ENCODE measurements at places on chromosomes 2 and 18.

DNA sequence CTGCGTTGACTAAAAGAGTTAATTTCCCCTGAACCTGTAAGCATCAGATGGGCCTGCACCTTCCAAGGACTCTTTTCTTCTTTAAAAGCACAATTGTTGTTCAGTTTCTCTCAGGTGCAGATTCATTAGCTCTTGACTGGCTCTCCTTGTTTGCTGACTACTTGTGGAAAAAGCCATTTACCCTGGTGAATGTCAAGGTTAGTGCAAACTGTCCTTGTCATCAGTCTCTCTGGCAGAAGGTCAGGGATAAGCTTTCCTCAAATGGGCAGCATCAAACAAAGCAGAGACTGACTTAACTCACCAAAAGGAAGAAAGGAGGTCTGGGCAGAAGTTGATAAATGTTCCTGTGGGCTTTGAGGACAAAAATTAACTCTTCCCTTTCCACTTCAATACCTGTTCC, 922.7 kb downstream of the BCL11A start:
- DNase-seq: peak; percentile 20

DNA sequence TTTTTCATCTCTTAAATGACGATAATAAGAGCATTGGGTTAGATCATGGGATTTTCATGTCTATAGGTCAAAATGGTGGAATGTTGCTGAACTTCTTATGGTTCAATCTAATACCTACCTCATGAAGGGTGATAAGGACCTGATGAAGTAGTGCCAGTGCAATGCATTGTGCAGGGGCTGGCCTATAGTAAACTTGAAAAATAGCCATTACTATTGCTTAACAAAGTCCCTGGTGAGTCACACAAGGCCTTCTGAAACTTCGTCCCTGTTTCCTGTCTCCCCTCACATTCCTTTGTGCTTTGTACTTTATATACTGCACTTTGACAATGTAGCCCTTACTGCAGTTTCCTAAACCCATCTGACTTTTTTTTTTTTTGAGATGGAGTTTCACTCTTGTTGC, 515.9 kb downstream of the SLC4A3 start:
- no peak for DNase-seq

DNA sequence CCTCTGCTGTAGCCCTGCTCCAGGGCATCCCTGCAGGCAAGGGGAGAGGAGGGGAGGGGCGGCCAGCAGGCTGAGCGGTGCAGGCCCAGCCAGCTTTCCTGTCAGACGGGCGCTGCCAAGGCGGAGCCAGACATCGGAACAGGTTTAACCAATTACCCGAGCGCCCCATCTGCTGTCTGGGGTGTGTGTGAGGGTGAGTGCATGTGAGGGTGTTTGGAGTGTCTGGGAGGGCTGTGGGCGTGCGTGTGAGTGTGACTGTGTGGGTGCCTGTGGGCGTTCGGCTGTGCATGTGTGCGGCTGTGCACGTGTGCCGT, 20.0 kb downstream of the EMX1 start:
- DNase-seq: no peak

GRCh38 chr18:39840406-39840805, 2114.6 kb upstream of the PIK3C3 start:
- no peak for DNase-seq

DNA sequence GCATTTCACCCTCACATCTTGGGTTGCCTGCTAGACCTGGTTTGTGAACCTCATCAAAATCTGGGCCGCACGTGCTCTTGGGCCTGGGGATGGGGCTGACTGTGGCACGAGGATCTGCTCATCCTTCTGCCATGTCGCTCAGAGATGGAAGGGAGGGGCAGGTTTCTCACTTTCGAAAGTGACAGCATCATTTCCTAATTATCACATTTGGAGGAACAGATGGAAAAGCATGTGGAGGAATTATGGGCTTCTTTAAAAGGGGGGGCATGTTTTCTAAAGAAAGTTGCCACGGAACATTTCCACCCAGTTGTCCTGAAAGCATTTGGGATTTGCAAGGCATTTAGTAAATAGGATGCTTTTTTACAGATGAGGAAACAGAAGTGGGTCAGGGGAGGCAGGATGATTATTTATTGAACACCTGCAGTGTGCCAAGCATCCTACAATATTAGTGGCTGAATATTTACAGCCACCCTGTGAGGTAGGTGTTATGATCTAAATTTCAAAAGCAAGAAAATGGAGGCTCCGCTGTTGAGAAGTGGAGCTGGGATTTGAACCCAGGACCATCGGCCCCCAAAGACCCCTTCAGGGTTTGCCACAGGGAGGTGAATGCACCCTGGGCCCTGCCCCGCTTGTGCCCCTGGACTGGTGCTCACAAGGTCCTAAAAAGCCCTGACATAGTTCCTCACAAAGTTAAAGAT, 104.2 kb upstream of the MYCN start:
- no peak for DNase-seq

- no peak for DNase-seq
Observed at GRCh38 chr2:119435081-119435952, 3.7 kb downstream of the TMEM37 start.

GRCh38 chr2:139721411-139721995, 941.3 kb upstream of the NXPH2 start:
- no peak for DNase-seq

DNA sequence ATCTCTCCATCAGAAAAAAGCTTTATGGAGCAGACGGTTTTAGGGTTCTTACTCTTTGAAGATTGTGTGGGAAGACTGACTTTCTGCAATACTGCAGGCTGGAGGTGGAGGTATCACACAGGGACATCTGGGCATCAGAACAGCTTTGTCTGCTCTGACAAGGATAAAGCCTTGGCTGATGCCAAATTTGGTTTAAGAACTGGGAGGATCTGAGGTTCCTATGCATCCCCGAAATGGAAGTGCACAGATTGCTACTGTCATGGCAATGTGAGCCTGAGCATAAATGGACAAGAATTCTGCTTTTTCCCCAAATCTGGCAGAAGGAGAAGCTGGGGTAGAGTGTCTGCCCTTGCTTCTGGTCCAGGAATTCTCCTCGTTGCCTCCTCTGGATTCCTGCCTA, 424.3 kb downstream of the SLC4A3 start:
- no peak for DNase-seq

GRCh38 chr18:69691008-69691760, 256.5 kb downstream of the CD226 start:
- DNase-seq: no peak

- peak; percentile 33 for DNase-seq
Observed at GRCh38 chr2:222320436-222321395, 21.9 kb upstream of the PAX3 start.

- no peak for DNase-seq
Observed at GRCh38 chr2:45841752-45842407, 190.4 kb downstream of the PRKCE start.

- DNase-seq: no peak
Observed at GRCh38 chr2:58939388-58939787, 698.3 kb upstream of the FANCL start.

DNA sequence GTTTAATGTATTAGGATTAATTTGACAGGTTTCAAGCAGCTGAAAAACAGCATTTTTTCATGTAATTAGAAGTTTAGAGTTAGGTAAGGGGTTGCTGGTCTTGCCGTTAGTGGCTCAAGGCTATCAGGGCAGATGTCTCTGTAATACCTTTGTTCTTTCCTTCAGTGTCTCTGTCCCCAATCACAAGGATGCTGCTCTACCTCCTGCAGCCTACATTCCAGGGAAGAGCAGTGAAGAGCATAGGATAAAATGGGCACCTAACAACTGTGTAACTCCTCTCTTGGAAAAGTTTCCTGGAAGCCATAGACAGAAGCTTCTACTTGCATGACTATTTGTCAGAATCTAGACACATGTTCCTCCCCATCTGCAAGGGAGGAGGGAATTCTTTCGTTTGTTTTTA, 9.4 kb upstream of the SERPINB7 start:
- DNase-seq: no peak

GRCh38 chr18:46609048-46609447, 48.0 kb downstream of the LOXHD1 start:
- no peak for DNase-seq

DNA sequence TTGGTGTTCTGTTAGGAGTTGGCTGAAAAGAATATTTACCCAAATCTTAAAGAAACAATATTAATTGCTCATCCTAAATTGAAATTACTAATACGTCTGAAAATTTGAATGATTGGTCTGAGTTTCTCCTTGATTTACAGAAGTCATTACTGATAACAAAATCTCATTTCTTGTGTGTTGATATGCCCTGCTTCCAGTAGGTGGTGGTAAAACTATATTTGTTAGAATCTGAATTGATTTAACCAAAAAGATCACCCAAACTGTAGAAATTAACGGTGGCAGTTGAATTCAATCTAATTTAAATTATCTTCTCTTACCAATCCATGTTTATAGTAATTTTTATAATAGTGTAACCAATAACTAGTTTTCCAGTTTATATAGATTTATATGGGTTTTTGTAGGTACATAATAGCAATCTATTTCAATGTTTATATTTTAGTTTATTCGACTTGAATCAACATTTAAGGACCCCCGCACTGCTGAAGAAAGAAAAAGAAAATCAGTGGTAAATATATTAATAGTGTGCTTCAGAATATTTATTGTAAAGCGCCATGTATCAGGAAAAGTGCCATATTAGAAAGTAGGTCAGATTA, 38.3 kb downstream of the PAPOLG start:
- DNase-seq: no peak

GRCh38 chr2:161321944-161322648, 13.9 kb downstream of the PSMD14 start:
- DNase-seq: no peak

DNA sequence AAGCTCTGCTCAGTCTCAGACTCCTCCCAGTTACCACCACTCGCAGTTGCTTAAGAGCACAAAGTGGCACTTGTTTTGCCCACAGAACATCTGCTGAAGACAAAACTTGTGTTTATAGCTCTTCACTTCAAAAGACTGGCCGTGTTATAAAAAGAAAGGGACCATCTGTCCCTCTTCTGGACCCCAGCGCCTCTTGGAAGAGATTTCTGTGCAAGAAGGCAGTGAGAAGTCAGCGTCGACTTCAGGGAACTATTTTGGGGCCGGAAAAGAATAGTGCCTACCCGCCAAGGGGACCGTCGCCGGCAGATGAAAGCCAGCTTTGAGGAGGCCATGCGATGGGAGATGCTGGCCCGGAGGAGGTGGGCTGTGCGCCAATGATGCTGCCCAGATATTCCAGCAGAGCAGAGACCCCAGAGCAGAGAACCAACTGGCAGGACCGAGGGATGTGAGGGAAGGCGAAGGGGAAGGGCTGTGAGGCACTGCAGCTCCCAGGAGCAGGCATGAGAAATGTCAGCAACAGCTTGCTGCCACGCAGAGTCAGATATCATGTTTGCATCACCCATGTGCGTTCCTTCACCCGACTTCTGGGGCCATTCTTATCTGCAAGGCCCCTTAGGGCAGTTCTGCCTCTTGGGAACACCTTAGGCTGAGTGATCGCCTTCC, 270.9 kb downstream of the ATAD2B start:
- no peak for DNase-seq

GRCh38 chr2:206457188-206457634, 13.9 kb downstream of the ADAM23 start:
- no peak for DNase-seq

GRCh38 chr18:43671431-43671830, 394.1 kb upstream of the SYT4 start:
- DNase-seq: no peak

DNA sequence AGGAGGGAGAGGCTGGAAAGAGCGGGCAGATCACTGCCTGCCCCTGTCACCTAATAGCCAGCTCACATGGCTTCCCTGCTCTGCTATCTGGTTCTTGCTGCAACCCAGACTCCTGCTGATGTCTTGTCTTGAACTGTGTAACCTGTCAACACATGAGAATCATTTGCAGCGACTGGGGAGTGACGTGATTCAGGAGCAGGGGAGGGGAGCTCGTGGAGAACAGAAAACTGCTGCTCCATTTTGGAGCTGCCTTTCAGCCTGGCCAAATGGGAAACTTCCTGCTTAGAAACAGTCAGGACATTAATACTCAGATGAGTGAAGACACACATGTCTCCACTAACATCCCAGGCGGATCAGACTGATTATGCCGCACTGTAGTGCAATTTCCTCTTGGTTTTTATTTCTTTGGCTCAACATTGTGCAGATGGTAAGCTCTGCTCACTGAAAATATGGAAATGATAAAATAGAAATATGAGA, 38.1 kb downstream of the RPL37A start:
- no peak for DNase-seq

DNA sequence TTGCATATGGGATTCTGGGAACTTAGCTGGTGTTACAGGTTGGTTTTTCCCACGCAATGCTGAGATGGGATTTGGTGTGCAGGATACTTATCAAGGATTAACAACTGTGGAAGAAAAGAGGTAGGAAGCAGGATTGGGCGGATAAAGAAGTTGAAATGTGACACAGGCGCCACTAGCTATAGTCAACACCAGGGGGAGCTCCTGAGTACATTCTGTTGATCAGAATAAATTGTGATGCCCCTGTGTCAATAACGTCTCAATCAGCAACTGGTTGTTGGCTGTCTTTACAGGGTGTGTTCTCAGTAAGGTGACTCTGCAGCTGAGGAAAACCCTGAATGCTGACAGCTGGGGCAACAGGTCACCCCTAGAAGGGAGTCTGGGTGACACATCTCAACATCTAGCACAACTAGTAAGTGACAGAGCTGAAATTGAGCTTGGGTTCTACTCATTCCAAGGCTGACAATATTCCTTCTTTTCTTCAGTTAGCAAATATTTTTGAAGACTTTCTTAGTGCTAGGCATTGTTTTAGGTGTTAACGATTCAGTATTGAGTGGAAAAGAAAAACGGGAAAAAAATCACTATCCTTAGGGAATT, 143.0 kb downstream of the ARL6IP6 start:
- DNase-seq: peak; percentile 41

DNA sequence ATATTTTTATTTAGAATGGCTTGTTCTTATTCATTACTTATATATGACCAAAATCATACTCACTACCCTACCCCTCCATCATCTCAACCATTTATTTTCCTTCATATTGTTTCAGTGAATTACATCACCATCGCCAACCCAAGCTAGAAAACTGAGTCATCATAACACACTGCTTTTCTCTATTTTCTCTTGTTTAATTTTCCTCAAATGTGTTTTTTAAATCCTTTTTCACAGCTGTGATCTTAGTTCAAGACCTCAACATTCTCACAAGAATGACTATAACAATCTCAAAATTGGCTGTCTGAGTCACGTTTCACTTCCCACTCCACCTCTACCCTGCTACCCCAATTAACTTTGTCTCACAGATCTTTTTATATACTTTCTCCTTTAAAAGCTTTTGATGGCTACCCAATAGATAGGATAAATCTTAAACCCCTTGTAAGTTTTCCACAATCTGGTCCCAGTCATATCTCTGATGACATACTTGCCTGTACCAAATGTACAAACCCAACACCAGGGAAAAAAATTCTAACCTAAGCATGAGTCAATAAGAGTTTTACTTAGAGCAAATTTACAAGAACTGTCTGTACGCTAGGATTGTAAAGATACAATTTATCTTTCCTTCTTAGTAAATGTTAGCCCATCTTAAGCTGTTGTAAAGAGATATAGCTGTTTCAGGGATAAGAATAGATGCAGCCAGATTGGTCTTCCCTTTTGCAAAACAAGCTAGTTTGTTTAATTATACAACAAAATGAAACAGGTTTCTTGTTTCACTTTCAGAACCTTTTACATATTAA, 635.1 kb upstream of the SLC39A10 start:
- no peak for DNase-seq

Data from adrenal gland (tissue), 19 donors.